Epithelial cell of esophagus (primary cell): ENCODE measurements at places on chromosomes 4 and X.

GRCh38 chrX:7252013-7252610 is 104.2 kb upstream of the PUDP start:
- peak; percentile 78 for DNase-seq

DNA sequence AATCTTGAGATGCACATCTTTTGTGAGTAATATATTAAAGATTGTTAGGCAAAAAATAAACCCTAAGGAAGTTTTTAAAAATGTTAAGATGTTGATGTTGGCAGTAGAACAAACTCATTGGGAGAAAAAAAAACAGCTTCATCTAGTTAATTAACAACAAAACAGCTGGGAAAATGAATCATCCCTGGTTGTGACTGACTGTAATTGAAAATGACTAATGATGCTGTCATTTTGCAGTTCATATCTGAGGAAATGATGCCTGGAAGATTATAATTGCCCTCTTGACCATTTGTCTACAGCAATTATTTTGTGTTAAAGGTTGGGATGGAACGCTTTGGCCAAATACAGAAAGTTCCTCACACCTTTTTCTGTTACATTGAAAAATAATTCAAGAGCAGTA is 760.4 kb upstream of the FTHL17 start:
- DNase-seq = peak; percentile 52

GRCh38 chr4:174702979-174703478 is 126.0 kb downstream of the GLRA3 start:
- no peak for DNase-seq

DNA sequence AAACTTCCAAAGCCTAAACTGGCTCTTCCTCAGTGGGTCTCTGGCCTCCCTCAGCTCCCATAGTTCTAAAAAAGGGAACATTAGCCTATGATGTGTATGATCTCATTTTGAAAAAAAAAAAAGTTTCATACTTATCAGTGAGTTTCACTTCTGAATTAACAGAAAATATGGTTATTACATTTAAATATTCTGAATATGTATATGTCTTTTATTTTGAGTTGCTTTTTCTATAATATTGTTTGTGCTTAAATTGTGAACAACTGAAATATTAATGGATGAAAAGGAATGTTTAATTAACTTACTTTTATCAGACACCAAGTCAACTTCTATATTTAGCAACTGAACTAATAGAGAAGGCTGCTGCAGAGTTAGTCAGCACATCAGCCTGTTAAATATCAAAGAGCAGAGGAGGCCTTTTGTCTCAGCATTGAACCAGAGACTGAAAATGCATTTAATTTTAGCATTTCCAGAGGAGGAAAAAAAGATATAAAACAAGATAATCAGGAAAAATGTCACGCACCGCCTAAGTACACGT is 20.4 kb upstream of the FHL1 start:
- DNase-seq = no peak
